ENCODE measurements at places on chromosomes 7 and 10. TPM values are rescaled to one million over a fixed set of nuclear protein-coding genes. Genes with fewer than 3 reads are reported as not detected.

DNA sequence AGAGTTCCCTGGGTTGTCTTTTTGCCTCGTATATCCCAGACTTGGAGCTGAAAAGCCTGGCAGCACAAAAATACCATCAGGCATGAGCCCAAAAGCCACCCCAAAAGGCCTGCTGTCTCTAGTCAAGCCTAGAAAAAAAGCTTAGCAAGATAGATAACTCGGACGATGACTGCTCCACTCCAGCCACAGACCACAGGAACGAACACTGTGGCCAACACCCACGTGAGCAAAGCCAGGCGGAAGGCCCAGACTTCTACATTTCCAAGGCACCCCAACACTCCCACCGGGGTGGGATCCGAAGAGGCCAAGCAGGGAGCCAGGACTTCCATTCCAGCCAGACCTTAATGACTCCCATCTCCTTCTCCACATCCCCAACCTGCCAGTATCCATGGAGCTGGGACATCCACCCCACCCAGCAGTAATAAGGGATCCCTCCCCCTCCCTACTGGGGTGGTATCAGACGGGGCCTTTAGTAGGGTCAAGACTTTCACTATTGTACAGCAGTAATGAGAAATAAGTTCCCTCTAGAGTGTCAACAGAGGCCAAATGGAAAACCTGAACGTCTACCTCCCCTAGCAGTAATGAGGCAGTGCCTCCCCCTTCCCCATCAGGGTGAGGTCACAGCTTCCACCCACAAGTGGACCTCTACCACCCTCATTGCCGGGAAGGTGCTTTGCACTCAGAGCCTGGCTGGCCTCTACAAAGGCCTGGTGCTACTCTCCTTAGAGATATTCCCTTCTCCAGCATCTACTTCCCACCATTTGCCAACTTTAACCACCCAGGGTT lies 23.0 kb downstream of the PRLHR start:
- no peak for DNase-seq

- no peak for DNase-seq
Measured at GRCh38 chr7:105017657-105018365, 3.8 kb downstream of the KMT2E start.

The HOXA10 gene
- total RNA-seq, result 3.3 TPM

The TEX36 gene
- not detected for total RNA-seq

The MSMB gene
- not detected for total RNA-seq

The ITPRID1 gene
- total RNA-seq, result not detected

DNA sequence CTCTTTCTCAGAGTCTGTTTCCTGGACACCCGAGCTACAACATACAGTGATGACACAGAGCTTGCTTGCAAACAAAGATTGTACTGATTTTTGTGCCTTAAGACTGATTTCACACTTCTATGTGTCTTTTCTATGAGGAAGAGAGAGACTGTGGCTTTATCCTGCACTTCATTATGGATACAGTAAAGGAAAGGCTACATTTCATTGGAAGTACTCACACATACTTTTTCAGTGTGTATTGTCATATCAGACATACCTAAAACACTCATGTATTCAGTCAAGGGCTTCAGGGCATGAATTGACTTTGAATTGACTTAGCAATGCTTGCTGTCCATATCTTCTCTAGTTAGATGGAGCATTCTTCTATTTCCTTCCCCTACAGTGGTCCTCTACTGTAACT lies 135.5 kb upstream of the IMMP2L start:
- no peak for DNase-seq

The INTS1 gene
- 92.7 TPM for total RNA-seq

DNA sequence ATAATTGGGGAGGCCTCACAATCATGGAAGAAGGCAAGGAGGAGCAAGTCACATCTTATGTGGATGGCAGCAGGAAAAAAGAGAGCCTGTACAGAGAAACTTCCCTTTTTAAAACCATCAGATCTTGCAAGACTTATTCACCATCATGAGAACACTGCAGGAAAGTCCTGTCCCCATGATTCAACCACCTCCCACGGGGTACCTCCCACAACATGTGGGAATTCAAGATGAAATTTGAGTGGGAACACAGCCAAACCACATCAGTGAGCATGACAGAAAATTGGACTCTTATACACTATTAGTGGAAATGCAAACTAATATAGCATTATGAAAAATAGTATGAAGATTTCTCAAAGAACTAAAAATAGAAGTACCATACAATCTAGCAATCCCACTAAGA lies 271.2 kb downstream of the MAGI2 start:
- DNase-seq, result no peak

DNA sequence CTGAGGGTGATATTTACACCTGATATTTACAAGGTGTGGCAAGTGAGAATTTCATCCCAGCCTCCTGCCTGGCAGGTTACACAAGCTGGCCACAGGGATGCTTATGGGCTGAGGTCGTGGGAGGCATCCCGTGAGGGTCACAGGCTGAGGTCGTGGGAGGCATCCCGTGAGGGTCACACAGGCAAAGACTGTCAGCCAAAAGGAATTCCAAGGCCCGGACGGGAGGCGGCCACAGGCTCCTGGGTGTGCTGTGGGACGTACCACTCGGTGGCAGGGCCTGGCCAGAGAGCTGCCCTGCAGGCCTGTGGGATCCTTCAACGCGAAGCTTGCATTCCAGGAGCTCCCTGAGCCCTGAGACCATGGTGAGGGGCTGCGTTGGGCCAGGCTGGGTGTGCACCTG lies 460.6 kb downstream of the DNAJB6 start:
- DNase-seq, result no peak

GRCh38 chr7:40658729-40659128 lies 523.9 kb downstream of the SUGCT start:
- no peak for DNase-seq

GRCh38 chr7:139687980-139688632 lies 89.7 kb downstream of the HIPK2 start:
- no peak for DNase-seq

The PON1 gene
- not detected for total RNA-seq

DNA sequence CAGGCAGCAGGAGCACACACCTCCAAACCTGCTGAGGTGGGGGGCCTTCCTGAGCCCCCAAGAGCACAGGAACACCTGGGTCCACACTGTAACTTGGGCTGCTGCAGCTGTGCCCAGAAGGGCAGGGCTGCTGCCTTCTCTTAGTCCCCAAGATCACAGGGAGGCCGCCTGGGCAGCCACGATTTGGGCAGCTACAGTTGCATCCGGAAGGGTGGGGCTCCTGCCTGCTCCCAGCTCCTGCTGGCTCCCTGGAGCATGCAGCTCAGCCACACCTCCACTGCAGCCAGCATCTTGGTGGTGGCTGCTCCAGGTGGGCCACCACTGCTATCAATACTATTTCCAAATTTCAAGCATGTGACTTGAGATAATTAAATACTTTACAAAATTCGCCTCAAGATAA lies 38.5 kb upstream of the AGMO start:
- DNase-seq, result no peak

- DNase-seq, result no peak
Measured at GRCh38 chr7:48786951-48787350, 137.4 kb upstream of the CDC14C start.

The PDE6C gene
- not detected for total RNA-seq

Data from natural killer cell (primary cell).